ENCODE measurements at places on chromosomes 6 and 20.

DNA sequence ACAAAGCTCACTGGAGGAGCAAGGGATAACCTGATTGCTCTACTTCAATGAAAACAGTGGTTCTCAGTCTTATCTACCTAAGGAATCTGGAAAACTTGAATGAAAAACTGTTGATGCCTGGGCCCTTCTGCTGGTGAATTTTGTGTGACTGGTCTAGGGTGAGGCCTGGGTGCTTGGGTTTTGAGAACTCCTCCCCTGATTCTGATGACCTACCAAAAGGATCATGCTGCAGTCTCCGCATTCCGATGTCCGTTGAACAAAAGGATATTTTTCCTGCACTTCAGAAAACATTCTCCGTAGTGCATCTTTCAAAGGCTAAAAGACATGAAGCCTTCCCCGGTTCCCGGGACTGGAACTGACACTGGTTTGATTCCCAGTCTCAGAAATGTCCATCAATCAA, 157.9 kb downstream of the SYNDIG1 start:
- no peak for DNase-seq

GRCh38 chr6:118893064-118893806, 717 bp upstream of the ASF1A start:
- no peak for DNase-seq

- no peak for DNase-seq
These were observed 173.3 kb downstream of the CENPW start for GRCh38 chr6:126513198-126513597.

DNA sequence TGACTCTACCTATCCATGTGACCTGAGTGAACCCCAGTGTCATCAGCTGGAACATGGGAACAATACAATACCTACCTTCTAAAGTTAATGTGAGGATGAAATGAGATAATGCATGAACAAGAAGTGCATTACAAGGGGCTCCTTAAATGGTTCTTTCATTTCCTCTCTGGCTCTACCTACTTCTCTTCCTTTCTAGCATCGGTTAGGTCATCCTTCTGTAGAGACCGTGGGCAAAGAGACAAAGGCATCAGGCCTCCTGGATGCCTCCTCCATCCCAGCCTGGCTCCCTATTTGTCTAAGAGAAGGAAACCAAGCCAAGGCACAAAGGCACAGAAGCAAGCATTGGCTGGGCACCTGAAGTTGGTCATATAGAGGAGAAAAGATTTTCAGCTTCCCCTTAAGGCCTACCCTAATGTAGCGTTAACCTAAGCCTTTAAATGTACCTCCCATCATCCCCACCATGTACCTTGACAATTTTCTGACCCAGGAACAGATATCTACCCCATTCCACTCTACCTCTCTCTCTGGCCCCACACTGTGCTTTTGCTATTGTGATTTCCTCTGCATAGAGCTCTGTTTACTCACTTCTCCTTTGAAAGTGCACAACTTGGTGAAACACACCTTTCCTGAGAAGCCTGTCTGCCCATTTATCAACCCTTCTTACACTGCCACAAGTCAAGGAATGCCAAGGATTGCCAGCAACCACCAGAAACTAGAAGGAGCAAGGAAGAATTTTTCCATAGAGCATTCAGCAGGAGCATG, 86.6 kb downstream of the GCLC start:
- DNase-seq = no peak

DNA sequence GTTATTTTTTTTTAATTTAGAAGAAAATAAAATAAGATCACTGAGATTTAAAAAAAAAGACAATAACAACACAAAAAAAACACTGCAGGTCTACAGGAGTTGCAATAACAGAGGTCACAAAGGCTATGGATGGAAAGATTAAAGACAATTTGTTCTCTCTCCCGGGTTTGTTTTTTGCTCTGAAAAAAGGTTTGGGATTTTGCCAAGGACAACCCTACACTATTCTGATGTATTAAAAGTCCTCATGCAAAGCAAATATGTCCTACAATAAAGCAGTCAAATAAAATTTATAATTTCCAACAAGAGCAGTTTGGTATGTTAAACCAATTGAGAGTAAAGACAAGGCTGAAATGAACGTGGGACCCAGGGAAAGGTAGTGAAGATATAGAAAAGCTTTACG, 55.6 kb downstream of the PTPRK start:
- no peak for DNase-seq

DNA sequence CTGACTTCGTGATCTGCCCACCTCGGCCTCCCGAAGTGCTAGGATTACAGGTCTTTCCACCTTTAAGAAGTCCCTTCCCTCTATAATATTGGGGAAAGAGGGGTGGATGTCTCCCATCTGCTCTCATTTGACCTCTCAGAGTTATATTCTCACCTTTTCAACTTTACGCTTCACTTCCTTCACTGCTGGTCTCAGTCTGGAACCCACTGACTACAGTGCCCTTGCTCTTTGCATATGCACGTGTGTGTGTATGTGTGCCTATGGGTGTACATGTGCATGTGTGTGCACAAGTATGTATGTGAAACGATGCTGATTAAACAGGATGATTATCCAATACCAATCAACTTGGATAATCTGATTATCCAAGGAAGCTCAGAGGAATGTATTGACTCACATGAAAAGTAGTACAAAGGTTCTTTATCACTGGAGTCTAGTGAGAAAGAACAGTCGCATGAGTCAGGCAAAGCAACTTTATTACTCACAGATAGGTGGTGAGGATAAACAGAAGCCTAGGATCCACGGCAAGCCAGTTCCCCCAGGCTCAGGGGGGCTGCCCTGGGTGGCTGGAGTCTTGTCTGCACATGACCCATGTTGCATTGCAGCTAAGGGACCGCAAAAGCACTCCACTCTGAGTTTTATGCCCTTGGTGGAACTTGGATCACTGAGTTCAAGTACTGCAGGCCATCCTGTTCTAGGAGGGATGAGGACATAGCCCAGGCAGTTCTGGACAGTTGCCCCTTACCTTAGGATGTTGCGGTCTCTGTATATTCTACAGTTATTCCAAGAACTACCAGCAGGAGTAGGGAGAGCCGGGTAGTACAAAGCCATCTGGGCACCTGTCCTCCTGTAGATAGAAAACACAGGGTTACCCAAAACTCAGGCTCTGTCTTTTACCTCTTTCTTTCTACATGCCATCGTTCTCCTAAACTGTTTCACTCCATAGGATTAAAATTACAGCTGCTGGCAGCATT, 50.9 kb downstream of the SNRNP48 start:
- no peak for DNase-seq

- DNase-seq = no peak
These were observed 173.7 kb upstream of the ID4 start for GRCh38 chr6:19663479-19663878.

DNA sequence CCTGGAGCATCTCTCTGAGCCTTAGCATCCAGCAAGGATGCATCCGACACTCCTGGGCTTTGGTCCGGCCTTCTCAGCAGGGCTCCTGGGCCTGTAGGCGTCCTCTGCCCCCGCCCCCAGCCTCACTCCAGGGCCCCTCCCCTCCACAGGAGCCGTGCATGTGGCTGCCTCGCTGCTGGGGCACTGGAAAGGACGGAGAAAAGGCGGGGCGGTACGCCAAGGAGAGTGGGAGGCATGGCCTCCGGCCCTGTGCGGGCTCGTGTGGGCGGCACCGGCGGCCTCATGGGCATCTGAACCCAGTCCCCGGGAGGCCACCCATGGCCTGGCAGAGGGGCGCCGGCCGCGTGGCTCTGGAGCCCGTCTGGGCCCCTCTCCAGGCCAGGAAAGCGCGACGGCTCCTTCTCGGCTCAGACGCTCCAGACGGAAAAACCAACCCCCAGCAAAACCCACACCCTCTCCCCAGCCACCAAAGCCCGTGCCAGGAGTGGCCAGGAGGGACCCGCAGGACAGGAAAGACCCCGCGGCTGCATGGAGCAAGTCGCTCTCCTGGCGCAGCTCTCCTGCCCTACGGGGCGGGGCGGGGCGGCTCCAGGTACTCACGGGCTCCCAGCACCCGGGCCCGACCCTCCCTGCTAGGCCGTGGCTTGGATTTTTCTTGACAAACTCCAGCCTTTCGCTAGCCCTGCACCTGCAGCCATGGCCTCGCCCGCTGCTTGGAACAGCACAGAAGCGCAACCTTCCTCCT, 419.9 kb downstream of the QKI start:
- DNase-seq = no peak

DNA sequence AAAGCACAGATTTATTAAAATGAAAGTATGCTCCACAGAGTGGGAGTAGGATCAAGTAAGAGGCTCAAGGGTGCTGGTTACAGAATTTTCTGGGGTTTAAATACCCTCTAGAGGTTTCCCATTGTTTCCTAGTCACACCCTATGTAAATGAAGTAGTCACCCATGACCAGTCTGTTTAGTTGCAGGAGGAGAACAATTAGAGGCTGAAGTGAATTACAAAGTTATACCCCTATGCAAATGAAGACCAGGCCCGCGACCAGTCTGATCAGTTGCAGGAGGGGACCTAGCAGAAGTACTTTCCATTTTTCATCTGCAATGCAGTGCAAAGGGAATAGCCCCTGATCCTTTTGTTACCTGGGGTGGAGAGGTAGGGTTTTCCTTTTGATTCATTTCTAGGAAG, 11.8 kb upstream of the FILIP1 start:
- no peak for DNase-seq

DNA sequence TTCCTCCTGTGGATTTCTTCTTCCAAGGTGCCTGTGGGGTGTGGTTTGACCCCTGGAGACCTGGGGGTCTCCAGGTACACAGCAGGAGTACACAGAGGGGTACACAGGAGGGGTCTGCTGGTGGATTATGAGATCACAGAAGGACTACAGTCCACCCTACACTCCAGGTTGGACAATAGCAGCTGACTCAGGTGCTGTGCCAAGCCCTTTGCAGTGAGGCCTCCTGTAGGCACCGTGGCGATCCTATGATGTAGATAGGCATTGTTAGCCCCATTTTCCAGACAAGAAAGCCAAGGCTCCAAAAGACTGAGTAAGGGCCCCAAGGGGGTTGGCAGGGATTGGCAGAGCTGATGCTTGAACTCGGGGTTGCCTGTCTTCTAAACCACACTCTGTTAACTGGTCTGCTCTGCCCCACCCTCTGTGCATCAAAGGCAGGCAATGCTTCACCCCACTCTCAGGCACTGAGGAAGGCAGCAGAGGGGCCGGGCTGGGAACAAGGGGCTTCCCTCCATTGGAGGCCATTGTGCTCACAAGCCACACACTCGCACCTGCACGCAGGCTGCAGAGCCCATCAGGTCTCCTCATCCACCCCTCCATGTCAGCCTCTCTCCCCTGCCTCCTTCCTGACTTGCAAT, 77.5 kb upstream of the SIRPA start:
- DNase-seq = no peak

DNA sequence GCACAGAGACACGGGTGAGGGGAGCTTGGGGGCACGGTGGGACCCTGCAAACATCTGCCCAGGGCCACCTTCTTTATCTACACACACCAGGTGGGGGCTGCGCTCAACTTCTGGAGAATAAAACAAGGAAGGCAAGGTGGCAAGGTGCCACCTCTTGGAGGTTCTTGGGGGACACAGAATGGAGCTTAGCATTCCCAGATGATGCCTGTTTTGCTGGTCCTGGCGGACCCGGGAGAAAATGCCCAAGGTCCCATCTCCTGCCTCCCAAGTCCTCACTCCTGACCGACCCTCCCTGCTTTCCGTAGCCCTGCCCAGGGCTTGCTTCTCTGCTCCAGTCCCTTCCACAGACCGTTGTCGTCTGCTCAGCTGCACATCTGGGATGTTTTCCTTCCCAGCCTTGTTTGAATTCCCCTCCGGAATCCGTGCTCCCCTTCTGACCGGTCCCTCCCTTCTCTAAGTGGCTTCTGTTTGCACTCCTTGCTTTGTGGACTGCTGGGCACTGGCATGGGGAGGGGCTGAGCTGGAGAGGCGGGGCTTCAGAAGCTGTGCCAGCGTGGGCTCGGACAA, 13.1 kb downstream of the ITPR3 start:
- DNase-seq = no peak

DNA sequence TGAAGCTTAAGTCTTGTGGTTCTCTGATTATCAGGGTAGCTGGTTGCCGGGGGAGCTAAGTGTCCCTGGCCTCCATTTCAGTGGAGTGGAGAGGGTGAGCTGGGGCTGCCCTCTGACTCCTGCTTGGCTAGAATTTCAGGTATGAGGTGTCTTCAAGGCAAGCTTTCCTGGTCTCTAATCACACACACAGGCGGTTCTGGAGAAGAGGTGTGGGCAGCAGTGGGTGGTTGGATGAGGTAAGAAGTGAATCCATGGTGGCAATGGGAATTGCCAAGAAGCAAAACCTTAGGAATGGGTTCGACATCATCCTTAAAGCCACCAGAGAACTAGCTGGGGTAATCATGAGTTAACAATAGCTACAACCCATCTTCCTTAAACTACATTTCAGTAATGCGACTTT, 157.6 kb downstream of the CARMIL1 start:
- DNase-seq = no peak

DNA sequence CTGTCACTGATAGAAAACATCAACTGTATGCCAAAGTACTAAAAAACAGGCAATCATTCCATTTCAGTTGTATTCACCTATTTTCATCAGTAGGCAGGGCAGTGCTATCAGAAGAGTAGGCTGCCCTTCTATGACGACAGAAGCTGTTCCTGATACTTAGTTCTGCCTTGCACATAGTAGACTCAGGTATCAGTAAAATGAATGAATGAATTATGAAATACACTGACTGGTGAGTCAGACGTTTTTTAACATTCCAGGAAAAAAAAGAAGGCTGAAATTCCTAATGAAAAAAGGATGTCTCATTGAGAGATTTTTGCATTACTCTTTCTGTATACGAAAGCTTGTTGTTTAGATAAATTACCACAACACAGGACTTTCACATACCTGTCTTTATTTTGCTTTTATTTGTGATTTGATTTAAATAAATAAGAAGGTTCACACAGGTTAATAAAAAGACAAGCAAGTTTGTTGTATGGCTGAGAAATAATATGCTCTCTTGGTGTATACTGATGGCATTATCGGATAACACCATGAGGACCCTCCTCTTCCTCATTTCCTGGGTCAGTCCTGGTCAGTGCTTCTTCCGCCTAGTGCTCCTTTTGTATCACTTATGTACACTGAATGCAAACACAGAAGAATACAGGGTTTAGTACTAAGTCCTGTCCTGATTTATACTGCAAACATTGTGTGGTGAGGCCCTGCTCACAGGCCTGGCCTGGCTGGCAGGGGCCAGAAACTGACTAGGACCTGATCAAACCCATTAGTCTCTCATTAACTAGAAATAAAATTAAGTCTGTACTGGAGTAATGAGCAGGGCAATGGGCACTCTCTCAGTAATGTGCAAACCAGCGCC, 39.4 kb upstream of the SPDEF start:
- DNase-seq = no peak

DNA sequence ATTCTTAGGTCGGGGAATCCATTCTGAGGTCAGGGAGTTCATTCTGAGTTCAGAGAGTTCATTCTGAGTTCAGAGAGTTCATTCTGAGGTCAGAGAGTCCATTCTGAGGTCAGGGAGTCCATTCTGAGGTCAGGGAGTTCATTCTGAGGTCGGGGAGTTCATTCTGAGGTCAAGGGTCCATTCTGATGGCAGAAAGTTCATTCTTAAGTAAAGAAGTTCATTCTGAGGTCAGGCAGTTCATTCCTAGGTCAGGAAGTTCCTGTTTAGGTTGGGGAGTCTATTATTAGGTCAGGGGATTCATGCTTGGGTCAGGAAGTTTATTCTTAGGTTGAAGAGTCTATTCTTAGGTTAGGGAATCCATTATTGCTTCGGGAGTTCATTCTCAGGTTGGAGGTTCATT, 16.5 kb upstream of the NXT1 start:
- no peak for DNase-seq

- no peak for DNase-seq
These were observed 209.8 kb upstream of the PDE10A start for GRCh38 chr6:165872811-165873210.

Data from activated naive CD8-positive, alpha-beta T cell treated with anti-CD3 and anti-CD28 coated beads, Interleukin-2, amount 50 U/mL, for 16 hours (primary cell).